Central memory CD4-positive, alpha-beta T cell (primary cell): ENCODE measurements at places on chromosomes 3 and 15.
A peak's percentile ranks its signal among the peaks of the same experiment; 100 is the strongest.

- no peak for DNase-seq
These were observed 131.2 kb downstream of the MCTP2 start for GRCh38 chr15:94362385-94363092.

DNA sequence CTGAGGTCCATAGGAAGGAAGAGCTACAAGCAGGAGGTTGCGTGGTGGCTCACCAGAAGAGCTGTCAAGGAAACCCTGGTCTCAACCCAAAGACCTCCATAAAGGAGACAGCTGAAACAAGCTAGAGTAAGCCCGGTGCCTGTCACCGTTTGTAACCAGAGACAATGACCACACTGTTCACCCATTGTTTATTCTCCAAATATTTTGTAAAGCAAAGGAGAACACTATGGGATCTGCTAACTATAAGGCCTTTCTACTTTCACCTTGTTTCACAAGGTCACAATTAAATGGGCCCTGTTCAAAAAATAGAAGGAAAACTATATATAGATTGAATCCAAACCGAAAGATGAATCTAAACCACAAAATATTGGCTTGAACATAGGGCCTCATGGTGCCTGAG is 128.9 kb upstream of the TPRG1 start:
- DNase-seq = no peak

DNA sequence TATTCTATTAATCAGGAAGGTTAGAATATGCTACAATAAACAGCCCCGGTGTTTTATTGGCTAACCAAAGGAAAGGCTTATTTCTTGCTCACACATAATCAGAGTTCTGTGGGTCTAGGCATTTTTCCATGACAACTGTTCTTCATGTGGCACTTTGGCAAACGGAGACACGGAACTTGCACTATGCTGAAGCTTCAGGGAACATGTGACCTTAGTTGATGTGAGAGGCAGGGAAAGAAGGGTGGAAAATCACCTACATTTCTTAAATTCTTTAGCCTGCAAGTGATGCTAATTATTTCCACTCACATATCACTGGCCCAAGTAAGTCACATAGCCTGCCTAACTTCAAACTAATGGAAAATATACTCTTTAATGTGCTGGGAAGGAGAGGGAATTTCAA is 344.6 kb downstream of the SV2B start:
- DNase-seq = no peak

DNA sequence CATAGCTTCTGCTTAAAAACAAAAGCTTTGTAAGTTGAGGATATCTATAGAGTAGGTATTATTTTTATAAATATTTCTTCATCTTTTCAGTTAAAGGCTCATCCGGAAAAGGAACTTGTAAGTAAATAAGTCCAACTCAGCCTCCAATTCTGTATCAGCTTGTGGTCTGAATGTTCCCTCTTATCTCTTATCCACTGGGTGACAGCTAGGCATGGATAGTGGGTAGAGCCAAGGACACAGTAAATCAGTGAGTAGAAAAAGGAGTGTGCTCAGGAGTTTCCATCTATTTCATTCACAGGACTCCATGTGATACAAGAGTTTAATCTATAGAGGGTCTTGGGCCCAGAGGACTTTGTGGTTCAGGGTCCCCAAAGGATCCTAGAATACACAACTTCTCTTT is 50.9 kb downstream of the FRMD5 start:
- DNase-seq = no peak

DNA sequence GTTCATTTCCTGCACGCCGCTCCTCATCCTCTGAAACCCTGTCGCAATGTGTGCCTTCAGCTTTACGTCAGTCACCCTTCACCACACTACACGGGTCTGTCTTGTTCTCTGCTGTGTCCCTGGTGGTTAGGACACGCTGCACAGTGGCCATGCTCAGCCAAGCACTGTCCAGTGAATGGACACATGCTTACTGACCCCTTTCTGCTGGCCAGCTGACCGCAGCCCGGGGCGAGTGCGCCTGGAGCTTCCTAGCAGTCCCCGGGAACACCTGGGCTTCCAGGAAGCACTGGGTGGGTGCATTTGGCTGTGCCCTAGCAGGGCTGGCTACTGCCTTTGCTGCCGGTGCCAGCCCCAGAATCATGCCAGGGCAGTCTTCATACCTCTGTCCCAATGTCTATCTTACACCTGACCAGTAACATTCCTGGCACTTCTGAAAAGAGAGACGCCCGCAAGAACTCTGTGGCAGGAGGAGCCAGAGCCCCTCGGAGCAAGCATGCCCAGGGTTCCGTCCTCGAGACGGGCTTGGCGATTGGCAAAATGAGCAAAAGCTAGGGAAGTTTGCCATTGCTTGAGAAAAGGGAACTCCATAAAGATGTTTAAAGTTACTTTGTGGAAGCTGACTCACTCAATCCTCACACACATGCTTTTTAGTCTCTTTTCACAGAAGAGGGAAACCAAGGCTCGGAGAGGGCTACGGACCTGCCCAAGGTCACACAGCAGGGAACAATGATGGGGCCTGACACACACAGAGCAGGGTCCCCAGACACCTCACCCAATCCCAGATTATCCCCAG is 15.7 kb upstream of the ZXDC start:
- no peak for DNase-seq

GRCh38 chr15:74400313-74400860 is 32.9 kb upstream of the CYP11A1 start:
- DNase-seq = no peak

DNA sequence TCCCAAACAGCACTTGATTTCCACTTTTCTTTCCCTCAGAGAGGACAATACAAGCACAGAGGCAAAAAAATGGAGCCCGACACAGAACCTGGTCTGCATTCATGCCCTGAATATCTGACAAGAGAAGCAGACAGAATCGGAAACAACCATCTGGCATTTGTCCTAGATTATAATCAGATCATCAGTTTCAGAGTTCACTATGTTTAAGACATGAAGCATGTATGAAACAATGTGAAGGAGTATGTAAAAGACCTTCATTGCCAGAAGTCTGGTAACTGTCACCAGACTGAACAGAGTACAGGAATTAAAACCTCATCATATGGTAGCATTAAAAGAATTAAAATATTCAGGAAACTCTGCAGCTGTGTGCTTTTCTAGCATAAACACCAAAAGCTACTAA is 65.0 kb downstream of the SETD2 start:
- DNase-seq = no peak

DNA sequence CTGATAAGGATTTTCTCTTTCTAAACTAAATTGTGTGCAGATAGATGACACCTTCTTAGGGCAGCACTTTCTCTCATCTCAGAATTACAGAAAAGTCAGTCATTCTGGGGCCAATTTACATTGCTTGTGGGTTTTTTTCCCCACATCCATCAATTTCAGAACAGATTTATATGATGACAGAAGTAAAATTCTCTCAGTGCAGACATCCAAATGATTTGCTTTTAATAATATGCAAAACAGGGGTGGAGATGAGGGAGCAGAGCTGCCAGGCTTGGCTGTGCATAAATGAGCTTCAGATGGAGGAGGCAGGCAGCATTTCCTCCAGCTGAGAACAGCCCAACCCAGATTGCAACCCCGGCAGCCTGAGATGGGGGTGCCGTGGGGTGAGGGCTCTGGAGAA is 44.0 kb downstream of the EDEM1 start:
- DNase-seq = no peak

DNA sequence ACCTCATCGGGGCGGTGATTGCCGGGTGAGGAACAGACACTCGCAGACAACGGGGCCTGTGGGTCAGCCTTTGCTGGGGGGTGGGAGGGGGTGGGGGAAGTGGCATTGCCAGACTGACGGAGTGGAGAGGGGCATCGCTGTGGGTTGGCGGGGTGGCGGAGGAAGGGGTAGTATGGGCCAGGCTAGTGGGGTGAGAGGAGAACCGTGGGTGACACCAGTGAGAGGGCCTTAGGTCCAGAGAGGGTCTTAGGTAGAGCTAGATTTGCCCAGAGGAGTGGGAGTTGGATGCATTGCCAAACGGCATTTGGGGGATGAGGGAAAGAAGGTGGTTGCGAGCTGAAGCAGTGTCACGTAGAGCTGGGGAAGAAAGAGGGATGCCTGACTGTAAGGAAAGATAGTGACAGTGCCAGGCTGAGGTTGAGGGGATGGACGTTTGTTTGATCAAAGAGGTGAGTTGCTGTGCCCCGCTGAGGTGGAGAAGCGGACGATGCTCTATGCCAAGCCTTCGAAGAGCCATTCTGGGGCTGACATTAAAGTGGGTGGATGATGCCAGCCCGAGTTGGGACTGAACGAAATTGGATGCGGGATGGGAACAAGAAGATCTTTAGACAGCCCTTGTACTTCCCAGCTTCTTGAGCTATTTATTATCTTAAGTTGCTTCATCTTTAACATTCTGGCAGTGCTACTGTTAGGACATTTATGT is 572 bp downstream of the DNAJB11 start:
- DNase-seq = no peak

DNA sequence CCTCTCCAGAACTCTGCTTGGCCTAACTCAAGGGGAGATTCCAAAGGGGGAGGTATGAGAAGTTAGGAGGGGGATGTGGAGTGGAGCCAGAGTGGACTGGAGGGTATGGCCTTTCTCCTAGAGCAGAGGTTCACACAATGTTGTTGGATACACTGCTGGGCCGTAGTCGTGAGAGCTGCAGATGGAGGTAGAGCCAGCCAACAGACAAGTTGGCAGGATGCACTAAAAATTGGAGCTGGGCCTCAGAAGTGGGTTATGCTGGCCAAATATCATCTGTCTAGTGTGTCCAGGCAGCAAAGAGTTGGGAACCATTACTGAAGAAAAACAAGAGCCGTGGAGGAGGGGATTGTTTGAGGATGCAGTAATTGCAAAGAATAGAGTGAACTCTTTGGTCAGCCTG is 27.7 kb upstream of the LRRFIP2 start:
- no peak for DNase-seq

- peak; percentile 78 for DNase-seq
These were observed at the start of gene C15orf39 for GRCh38 chr15:75201616-75202250. Gene C15orf39 (plus strand): TSS chr15:75201882. CDS start chr15:75206049, 4,167 bp downstream.

GRCh38 chr3:149575213-149575960 is 82.4 kb downstream of the WWTR1 start:
- no peak for DNase-seq

DNA sequence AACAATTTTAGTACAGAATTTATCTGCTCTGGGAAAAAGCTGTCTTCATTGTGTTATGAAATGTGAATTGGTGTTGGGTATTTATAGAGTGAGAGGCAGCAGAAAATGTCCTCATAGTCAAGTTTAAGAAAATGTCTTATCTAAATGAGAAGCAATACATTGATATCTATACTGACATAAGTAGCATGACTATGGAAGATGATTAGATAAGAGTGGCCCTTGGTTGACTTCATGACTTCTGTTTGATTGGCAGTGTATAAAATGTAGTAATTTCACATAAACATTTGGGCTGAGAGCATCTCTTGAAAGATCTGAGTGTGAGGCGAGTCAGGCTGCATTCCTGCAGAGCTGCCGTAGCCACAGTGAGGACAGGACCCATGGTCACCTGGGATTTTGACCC is 19.4 kb downstream of the MCTP2 start:
- DNase-seq = no peak

- no peak for DNase-seq
These were observed 21.6 kb downstream of the RLBP1 start for GRCh38 chr15:89199746-89200145.

DNA sequence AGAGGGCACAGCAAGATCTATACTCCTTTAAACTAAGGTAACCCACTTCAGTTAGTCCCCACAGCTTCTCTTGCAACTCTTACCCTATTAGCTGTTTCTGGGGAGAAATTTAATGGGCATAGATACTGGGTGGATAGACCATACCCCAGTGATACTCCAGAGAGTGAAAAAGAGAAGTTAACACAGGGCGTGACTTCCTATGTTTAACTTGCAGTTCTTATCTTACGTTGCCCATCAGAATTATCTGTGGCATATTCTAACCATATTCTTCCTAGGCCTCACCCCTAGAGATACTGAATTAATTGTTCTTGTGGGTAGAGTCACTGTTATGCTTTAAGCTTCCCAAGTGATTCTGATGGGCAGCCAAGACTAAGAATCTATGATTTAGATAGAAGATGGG is 485.4 kb upstream of the TPRG1 start:
- no peak for DNase-seq

DNA sequence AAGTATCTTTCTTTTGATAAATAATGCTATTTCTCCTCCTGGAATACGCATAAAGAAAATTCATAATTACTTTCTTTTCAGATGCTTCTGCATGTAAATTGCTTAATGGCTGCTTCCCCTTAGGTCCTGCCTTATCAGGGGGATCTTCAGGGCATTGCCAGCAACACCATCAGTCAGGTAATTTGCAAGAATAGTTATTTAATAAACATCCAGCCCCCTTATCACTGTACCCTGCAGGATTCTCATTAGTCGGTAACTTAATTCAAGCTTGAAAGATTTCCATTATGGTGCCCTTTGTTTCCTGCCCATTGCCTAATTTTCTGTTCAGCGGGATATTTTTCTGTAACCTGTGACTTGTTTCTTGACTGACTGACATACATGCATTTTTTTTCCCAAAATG is 414.5 kb downstream of the MFSD1 start:
- no peak for DNase-seq
